ENCODE measurements at places on chromosomes 7 and 10.

- DNase-seq = peak; percentile 43
These were observed 119.3 kb upstream of the FRMD4A start for GRCh38 chr10:14450041-14450491.

- no peak for DNase-seq
These were observed 79.0 kb downstream of the TRIL start for GRCh38 chr7:28879105-28879504.

- no peak for DNase-seq
These were observed 405.0 kb upstream of the GALNT17 start for GRCh38 chr7:70726951-70727378.

DNA sequence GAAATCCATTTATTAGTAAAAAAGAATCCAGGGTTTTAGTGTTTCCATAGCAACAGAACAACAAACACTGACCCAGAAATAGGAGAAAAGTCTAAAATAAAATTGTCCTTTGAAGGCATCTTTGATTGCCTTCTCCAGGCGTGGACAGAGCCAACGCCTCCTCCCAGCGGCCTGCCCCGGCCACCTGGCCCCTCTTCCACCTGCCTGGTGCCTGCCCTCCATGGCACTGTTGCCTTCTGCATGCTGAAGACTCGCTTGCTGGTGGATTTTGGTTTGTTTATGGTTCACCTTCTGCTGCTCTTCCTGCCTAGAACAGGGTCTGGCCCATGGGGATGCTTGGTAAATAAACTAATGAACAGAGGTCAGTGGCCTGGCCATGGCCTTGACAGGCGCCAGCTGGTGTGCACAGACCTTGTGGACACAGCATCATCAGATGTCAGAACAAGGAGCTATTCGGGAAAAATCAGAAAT is 107.4 kb downstream of the DYNC2I1 start:
- DNase-seq = no peak

DNA sequence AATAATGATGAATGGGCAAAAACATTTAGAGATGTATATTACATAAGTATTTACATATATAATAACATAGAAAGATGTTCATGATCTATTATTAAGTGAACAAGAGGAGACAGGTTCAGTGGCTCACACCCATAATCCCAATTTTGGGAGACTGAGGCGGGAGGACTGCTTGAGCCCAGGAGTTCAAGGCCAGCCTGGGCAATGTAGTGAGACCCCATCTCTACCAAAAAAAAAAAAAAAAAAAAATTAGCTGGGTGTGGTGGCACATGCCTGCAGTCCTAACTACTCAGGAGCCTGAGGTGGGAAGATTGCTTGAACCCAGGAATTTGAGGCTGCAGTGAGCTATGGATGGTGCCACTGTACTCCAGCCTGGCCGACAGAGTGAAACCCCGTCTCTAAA is 12.4 kb downstream of the ARL3 start:
- no peak for DNase-seq

- DNase-seq = no peak
These were observed 152.3 kb downstream of the CELF2 start for GRCh38 chr10:11169976-11170375.

DNA sequence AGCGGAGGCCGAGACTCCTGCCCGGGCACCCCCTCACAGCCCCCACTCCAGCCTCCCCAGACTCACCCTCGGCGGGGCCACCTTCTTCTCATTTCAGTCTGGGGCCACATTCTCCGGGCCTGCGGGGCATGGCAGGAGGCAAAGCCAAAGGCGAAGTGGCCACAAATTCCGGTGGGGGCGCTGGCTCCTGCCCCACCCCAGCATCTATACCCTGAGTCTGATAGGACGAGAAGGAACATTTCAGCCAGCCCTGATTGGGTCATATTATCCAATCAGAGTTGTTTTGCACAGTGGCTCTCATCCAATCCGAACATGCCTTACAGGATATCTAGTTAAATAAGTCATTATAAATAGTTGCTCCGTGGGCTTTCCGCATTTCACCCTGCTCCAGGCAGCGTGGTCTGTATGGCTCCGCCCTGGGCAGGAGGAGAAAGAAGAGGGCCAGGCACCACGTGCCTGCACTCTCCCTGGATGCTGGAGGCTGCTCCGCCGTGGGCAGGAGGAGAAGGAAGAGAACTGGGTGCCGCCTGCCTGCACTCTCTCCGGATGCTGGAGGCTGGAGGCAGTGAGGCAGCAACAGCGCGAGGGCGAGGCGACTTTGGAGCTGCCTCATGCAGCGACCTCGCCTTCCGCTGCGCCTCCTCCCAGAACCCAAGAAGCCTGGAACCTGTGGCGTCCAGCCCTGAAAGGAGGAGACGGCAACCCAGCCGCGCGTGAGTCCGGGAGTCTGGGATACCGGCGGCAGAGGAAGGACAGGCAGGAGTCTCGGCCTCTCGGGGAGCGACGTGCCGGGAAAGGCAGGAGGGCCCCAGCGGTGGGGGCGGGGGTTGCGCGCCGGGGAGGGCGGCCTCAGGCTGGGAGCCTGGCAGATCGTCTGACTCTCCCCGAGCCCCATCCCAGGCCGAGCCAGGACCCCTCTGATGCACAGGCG is 162.9 kb downstream of the ZNF33B start:
- no peak for DNase-seq

DNA sequence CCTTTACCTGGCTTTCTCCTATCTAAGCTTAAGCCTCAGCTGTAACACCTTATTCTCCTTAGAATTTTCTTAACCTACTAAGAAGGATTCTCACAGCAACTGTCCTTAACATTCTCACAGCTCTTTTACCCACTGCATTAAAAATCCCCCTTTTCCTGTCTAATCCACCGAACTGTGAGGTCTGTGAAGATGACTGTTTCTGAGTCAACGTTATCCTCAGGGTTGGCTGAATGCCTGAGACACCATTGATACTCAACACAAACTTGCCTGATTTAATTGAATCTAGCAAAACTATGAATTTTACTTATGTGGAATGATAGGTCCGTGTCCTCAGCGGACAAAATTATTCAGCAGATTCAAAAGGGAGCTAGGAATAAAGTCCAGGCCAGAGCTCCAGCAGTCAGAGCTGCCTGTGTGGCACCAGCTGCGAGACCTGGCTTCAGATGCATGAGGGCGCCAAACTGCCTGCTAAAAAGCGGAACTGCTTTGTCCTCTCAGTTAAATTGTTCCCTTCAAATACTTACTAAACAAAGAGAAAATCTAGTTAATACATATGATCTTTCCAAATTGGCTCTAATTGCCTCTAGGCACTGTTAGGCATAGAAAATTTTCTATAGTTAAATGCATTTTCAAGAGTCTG is 33.4 kb upstream of the VWDE start:
- peak; percentile 74 for DNase-seq

DNA sequence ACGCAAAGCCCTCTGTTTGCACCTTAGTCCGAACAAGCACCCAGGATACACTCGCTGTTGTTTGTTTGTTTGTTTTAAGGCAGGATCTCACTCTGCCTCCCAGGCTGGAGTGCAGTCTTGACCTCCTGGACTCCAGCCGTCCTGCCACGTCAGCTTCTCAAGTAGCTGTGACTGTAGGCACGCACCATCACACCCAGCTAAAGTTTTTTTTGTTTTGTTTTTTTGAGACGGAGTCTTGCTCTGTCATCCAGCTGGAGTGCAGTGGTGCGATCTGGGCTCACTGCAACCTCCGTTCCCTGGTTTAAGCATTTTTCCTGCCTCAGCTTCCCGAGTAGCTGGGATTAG is 76.8 kb downstream of the CTBP2 start:
- peak; percentile 89 for DNase-seq

DNA sequence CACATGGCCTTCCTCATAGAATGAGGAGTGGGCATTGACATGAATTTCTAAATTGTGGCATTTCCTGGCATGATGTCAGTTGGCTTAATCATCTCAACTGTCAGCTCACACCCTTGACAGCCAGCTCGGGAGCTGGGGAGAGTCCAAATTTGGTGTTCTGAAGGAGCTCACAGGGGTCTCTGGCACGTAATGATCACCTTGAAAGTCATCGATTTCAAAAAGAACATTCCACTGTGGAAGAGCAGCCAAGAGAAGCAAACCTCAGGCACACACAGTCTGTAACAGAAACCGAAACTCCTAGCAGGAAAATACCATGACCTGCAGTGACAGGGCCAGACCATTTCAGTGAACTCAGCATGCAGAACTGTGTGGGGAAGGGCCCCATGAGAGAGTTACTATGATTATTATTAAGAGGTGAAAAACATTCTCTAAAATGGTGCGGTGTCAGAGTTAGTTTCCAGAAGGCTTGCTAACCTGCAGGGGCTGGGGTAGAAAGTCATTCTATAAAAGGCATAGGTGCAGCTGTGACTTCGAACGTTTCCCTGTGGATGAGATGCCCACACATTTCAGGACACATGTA is 26.4 kb upstream of the KLF6 start:
- peak; percentile 70 for DNase-seq

Data from HCEC 1CT (cell line).